ENCODE measurements at places on chromosomes 5 and 9.

- no peak for DNase-seq
These were observed 32.0 kb upstream of the ITGA2 start for GRCh38 chr5:52956915-52957747.

- no peak for DNase-seq
These were observed 5.7 kb upstream of the ICE1 start for GRCh38 chr5:5416733-5417132.

DNA sequence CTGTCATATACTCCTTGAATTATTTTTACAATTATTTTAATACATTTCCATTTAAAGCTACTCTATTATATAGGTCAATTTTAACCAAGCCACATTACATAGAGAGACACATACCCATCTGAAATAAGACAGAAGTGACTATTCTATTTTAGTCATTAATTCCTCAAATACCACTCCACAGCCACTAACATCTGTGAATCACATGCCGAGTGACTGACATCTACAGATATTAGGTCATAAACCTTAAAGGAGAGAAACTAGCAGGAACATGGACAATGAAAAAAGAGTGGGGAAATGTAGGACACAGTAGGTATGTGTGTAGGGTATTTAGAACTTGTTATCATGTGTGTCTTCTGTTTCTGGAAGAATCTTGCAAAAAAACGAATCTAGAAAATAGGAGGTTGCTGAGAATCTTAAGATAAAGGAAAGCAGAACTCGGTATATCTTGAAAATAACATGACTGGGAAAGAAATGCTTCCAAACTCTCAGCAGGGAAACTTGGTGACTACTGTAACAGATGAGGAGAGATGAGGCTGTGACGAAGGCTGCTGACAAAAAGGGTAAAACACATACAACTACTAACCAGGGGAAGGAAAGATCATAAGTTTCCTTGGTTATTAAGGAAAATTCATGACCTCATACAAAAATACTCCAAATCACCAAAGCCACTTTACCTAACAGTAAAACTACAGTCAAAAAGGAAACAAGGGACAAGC, 84.6 kb downstream of the PLPP1 start:
- no peak for DNase-seq

GRCh38 chr5:160064995-160065614, 54.1 kb downstream of the PWWP2A start:
- no peak for DNase-seq

- DNase-seq: no peak
These were observed 63.9 kb downstream of the PPARGC1B start for GRCh38 chr5:149794041-149794440.

DNA sequence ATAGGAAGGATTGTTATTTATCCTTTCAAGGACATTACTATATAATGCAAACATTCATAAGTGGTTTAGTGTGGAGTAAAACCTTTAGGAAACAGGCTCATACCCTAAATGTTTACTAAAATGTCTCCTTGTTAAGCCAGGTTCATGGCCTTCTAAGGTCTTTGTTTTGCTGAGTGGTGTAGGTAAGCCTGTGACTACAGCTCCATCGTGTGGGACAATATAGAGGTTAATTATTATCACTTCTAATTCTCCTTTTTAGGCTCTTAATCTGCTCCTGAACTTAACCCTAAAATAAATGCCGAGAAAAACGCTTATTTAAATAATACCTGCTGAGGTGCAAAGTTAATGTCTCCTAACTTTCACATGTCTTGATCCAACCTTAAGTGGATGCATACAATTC, 43.8 kb downstream of the SPINK5 start:
- no peak for DNase-seq

- no peak for DNase-seq
These were observed 2.1 kb downstream of the TTLL11 start for GRCh38 chr9:122090981-122091380.

DNA sequence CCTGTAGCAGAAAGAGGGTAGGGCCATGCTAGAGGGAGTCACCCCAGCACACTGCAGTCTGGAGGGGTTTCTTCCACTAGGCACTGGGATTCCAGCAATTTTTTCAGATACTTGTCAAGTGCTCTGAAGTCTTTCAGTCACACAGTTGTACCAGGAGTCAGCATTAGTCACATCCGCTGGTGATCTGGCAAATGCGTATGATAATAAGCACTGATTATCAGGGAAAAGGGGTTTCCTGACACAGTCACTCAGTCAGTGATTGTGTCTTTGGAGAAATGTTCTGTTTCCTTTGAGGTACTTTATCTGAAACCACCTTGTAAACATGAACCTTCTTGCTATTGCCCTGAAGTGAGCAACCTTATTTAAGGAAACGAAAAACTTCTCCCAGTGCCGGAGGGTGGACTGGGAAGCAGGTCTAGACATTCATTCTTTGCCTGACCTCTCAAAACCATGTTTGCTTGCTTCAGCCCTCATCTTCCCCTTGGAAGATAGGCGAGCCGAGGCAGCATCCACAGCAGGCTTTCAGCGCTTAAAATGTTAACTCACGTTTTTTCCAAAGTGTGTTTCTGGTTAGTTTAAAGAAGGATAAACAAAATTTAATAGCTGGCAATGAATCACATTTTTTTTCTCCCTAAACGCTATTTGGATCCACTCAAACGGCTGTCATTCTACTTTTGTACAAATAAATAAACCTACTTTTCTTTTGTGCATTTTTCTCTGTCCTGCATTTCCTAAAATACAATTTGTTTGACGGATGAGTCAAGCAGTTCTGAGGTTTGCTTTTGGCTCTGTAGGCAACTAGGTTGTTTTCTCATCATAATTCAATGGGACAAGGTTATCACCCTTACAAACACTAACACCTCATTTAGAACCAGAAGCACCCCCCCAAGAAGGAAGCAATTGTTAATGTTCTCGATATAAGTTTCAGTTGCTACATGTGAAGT, 77.7 kb downstream of the FOXD1 start:
- no peak for DNase-seq

DNA sequence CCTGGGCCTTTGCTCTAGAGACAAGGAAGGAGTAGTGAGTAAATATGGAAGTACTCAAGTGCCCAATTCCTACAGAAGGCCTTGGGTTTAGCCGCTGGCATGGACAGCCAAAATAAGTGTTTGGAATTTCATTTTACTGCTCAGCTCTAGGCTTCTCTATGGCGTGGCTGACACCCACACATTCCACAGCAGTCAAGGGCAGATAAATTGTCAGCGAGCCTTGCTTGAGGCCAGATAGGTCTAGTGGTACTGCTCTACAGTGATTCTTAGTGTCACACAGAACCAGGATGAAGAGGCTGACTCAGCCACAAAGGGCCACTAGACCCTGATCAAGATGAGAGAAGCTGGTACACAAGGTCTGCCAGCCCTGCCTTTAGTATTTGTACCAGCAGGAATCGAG, 111.0 kb upstream of the NFIB start:
- DNase-seq: no peak

- peak; percentile 62 for DNase-seq
These were observed 161.2 kb downstream of the C9orf50 start for GRCh38 chr9:129459547-129460322.

- DNase-seq: no peak
These were observed 292.4 kb upstream of the TLE4 start for GRCh38 chr9:79279356-79279755.

DNA sequence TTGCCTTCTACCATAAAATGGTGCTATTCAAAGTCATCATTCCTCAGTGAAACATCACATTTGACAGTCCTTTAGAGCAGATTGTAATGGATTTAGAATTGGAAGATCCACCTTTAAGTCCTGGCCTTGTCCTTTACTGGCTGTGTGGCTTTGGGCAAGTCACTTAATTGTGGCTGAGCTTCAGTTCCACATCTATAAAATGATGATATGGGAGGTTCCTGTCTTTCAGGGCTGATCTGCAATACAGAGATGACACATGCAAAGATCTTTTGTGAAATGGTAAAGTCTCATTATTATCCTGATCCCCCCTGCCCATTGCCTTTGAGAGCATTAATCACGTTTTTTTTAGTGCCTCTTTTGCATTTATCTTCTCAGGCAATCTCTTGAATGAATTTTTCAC, 58.2 kb downstream of the ZFAND5 start:
- peak; percentile 63 for DNase-seq

DNA sequence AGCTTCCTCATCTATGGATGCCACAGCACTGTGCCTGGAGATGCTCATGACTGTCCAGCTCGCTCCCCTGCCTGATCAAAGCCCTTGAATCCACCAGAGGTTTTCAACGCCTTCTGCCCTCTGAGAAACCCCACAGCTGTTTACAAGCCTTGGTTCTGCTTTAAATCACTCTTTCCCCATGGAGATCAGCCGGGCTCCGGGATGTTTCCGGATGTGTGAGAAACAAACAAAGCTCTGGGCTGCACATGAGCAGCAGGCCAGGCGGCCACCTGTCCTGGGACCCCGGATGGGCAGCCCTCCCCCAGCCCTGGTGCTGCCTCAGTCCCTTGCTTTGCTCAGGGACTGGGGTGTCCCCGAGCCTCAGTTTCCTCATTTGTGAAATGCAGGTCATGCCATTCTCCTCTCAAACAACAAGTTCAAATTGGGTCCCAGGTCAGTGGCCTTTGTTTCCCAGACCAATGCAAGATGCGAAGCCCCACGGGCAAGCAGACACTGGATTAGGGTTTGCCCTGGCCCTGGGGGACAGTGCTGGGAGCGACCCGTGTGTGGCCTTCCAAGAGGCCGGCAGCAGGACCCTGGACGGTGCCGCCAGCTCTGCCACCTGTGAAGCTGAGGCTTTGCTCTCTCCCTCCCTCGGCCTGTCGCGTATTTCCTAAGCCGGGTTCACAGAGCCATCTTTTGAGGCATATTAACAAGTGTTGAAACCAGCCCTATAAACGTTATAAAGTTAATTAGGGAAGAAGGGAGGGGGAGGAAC, 42.4 kb upstream of the PHYKPL start:
- no peak for DNase-seq

- DNase-seq: no peak
These were observed 1.4 kb downstream of the SLC36A2 start for GRCh38 chr5:151345808-151346478.

DNA sequence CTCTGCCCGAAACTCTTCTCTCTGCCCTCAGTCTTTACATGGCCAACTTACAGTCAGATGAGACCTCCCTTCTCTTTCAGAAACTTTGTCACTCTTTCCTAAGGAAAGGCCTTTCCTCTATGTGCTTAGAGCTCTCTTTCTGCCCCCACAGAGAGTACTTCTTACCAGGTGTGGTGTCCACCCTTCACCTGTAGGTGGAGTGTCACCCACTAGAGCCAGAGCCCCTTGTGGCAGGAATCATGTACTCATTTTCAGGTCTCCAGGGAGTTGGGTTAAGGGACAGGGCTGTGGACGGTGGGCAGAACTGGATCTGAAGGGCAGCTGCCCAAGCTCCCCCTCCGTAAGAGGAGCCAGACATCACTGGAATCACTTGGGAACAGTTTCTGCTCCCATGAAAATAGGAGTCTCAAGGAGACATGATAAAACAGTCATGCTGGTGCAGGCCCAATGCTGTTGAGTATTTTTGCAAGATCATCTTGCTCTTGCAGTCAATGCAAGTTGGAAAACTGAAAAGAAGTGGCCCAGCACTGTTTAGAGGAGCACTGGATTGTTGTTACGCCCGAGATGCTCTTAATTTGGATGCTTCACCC, 436.7 kb downstream of the ZSWIM6 start:
- no peak for DNase-seq

GRCh38 chr5:150648294-150649107, 8.0 kb downstream of the SYNPO start:
- no peak for DNase-seq

GRCh38 chr9:83598487-83598886, 24.5 kb upstream of the IDNK start:
- peak; percentile 64 for DNase-seq

DNA sequence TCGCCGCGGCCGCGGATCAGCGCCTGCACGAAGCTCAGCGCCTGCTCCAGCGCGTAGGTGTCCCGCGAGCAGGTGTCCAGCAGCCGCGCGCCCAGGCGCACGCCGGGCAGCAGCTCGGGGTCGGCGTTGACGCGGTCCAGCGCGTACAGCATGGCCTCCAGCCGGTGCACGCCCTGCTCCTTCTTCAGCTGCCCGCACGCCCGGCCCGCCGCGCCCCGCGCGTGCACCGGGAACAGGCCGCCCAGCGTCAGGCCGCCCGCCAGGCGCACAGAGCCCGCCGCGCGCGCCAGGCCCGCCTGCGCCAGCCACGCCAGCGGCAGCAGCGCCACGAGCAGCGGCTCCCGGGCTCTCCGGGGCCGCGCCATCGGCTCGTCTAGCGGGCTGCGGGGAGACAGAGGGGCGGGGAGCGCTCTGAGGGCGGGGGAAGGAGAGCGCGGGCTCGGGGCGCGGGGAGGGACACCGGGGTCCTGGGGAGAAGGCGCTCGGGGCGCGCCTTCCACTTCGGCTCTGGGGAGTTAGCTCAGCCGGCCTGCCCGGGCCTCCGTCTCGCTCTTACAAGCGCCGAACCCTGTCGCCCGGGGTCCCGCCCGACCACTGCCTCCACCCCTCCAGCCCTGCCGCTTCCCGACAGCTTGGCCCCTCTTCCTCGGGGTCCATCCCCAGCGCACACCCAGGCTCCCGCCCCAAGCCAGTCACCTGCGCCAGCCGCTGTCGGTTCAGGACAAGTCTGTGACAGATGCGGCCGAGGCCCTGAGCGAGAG, at the start of gene GRM6:
TSS of gene GRM6 (minus strand) at position 741 of the 761 bp plus-strand sequence. CDS start at position 365, 376 bp downstream.
- no peak for DNase-seq

- DNase-seq: no peak
These were observed 410.8 kb downstream of the CETN3 start for GRCh38 chr5:89998519-89999305.

Measured in suppressor macrophage (primary cell).